ENCODE measurements at places on chromosomes 7 and 10.

DNA sequence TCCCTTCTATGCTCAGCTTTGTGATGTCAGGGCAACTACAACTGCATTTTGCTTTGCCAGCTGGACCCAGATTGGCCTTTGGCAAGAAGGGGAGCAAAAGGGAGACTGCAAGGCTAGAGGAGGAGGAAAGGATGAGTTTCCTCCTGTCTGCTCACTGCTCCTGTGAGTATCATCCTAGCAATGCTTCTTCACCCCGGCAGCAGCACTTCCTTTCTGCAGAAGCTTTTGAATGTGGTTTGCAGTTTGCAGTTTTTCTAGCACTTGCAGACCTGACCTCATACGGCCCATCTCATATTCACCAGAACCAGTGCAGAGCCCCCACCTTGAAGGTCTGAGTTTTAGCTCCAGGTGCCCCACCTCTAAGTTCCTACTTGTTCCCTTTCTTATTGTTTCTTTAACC is 14.8 kb downstream of the C7orf33 start:
- DNase-seq: no peak

DNA sequence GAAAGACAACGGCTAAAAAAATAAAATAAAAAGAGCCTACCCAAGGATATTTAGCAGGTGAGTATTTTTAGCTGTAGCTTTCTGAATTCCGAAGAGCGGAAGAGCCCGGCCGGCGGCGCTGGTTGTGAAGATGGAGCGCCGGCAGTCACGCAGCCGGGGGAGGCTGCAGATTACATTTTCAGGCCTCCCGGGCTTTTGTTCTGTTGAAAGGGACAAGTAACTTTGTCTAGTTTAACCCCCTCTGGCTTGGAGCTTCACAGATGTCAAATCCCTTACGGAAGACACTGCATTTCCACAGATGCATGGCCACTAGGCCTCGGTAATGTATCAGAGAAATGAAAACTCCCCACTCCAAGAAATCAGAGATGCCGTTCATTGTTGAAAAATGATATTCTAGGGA is 497.6 kb upstream of the MKI67 start:
- DNase-seq: no peak

GRCh38 chr7:158655931-158656441 is 48.6 kb downstream of the NCAPG2 start:
- no peak for DNase-seq

DNA sequence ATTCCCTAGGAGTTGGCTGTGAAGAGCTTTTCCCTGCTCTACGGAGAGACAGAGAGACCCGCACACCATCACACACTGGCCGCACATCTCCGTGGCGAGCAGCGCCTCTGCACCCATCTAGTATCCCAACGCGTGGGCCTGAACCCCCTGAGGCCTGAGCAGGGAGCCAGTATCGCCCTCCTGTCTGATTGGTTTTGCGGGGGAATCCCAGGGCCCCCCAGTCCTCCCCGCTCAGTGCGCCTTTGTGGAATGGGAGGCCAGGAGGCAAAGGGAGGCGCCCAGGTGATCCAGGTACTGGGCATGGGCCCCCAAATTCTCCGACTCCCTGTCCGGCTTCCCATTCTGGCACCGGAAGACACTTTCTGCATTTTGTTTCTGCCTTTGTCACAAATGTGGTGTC is 344.3 kb downstream of the GLRX3 start:
- DNase-seq: no peak

DNA sequence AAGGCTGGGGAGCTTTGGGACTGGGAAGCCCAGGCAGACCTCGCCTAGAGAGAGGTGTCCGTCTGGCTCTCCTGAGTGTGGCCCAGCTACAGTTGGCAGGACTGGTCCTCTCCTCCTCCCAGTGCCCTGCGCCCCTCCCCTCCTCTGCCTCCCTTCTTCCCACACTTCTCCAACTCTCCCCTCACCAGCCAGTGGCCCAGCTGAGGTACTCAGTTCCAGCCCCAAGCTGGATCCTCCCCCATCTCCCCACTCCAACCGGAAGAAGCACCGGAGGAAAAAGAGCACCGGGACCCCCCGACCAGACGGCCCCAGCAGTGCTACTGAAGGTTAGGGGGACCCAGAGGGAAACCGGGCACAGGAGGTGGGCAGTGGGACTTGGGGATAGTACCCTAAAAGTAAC is 27.7 kb downstream of the GBX1 start:
- DNase-seq: no peak

DNA sequence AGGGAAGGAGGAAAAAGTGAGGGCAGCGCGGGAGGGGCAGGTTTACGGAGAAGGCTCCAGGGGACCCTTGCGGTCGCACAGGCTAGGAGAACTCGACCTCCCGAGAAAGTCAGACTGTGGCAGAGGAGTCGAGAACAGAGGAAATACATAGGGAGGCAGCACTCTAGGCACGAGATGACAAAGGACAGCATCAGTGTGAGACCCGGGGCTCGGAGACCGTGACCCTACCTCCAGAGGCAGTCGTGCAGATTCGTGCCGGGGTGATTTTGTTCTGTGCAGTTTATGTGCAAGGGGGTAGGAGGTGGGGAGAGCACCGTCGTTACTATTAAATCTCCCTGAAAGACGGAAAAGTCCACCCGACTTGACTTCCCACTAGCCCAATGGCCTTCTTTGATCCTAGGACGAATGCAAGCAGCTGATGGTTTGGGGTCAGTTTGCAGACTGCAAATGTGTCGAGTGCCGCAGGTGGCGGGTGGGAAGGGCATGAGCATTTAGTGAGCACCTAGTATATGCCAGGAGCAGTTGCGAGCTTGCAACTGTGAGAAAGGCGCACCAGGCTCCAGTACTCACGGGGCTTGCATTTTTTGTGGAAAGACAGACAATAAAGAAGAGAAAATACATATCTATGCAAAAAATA is 674 bp upstream of the OSBPL3 start:
- DNase-seq: peak; percentile 19
